ENCODE measurements at places on chromosomes 12 and 14.

- no peak for DNase-seq
Observed at GRCh38 chr14:20904393-20905029, 13.3 kb downstream of the RNASE3 start.

DNA sequence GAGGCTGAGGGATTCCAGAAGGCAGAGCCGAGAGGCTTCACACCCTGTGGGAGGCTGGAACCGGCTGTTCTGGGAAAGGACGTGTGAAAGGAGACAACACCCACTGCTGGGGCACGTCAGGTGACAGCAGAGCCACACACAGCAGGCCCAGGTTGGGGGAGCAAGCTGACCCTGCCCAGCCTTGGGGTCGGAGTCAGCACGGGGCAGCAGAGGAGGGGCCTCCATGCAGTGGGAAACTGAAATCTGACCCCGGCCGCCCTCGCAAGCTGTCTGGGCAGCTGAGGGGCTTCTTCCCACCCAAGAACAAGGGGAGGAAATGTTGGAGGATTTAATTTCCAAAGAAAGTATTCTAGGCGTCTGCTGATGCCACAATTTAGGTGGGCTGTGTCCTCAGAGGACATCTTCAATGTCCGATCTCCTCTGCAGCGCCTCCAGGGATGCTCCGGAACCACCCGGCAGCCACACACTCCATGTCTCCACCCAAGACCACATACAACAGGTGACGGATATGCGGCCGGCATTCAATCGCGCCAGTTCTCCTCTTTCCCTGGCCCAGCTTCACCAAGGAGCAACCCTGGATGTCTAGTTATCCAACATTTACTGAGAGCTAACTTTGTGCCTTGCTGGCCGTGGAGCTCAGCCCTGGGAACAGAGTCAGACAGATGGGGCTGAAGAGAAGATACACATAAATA, 30.7 kb downstream of the SNRNP35 start:
- no peak for DNase-seq

GRCh38 chr12:124026755-124027745, 54.0 kb downstream of the ZNF664 start:
- no peak for DNase-seq

DNA sequence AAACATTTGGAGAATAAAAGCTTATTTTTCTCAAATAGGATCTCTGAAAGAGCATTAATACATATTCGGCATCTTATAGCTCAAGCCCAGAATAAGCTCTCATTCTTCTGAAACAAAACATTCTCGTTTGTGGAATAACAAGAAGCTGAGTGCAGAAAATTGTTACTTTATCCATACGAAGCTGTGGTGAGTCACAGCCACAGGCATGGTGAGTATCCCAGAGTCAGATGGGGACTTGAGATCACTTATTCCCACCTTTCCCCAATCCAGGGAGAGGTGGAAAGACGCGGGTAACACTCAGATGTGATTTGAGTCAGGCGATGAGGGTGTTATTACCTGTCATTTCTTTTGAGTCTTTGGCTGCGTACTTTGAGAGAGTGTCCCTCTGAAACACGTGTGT, 214.6 kb upstream of the TMEM132C start:
- no peak for DNase-seq

DNA sequence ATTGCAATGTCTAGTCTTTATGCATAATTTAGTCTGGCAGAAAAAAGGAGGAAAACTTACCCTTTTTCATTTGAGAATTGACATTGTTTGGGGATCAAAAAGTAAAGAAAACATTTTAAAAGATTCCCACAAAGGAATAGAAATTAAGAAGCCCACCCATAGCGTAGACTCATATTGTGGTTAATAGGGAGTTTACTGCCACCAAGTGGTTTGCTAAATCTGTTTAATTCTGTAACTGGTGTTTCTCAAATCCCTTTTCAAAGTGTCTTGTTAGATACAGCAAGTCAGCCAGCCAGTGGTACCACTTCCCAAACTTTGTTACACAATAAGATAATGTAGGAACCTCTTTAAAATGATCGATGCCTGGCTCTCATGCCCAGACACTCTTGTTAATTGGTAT, 180.3 kb downstream of the IPO8 start:
- DNase-seq: no peak

GRCh38 chr12:13293096-13293495, 96.6 kb downstream of the EMP1 start:
- DNase-seq: no peak

DNA sequence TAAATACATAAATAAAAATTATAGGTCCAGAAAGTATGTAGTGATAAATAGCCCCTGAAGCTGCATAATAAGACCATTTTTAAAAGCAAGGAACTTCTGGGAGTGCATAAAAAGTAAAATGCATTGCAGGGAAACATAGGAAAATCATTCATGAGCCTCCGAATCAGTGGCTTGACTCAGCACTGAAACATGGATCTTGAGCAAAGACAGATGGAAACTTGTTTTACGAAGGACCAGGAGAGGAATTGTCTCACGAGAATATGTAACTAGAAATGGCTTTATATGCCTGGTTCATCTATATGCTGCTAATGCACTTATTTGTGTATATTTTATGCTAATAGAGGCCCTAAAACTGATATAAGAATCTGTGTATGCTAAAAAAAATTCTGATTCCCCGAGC, 14.7 kb downstream of the TMEM30B start:
- DNase-seq: no peak

DNA sequence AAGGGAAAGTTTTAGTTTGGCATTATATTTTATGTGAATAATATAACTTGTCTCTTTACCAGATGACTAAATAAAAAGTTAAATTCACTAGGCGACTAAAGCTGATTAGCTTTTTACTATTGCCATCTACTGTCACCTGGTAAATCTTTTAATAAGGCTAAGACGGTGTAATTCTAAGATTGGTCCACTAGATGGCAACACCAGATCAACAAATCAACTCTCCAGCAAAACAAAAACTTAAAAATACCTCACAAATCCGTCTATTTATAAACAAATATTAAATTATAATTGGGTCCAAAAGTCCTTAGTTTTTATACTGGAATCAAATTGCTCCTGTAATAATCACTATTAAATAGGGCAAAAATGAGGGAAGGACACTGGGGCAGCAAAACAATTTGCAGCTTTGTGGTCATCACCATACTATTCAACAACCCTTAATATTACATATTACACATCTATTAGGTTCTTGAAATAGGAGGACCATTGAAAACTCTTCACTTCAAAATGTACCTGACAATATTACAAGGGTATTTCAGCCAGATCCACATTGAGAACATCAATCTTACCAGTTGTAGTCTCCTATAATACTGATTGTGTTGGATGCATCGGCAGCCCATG, 47.9 kb downstream of the GALC start:
- no peak for DNase-seq

DNA sequence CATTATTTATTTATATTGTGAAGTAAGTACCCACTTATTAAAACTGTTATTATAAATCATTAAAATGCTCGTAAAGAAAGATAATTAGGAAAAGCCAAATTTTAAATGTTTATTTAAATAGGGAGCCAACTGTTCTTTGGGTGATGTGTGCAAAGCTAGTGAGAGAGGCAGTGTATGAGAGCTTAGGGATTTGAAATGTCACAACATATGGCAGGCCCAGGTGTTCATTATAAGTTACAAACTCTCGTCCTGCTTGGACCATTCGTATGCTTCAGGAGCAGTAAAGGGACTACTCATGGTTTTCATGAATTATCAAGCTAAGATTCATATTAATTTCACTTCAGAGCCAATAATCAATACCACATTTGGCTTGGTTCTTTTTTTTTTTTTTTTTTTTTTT, 154.5 kb downstream of the TGFB3 start:
- no peak for DNase-seq

GRCh38 chr14:92549859-92550230, 36.3 kb downstream of the RIN3 start:
- DNase-seq: no peak

- no peak for DNase-seq
Observed at GRCh38 chr12:82746668-82747067, 60.0 kb downstream of the TMTC2 start.

- no peak for DNase-seq
Observed at GRCh38 chr12:130799051-130799450, 40.0 kb downstream of the STX2 start.

DNA sequence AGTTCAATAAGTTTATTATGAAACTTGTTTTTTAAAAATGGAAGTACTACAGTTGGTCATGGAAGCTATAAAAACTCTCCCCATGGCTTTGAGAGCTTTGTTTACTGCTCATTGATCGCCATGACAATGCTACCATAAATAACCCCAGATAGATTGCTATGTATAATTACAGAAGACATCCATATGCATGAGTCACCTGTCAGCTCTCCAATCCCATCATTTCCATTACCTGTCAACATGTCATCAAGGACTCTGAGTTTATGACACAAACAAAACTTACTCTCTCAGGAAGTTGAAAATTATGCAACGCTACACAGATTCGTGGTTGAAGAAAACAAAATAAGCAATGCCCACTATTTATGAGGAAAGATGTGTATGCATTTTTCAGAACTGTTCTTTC, 144.4 kb downstream of the SEC23A start:
- DNase-seq: no peak
